Stimulated activated CD8-positive, alpha-beta memory T cell treated with anti-CD3 and anti-CD28 coated beads, Interleukin-7, amount 100 ng/mL, for 1 hour (primary cell): ENCODE measurements at places on chromosomes 5 and 9.

GRCh38 chr9:76557674-76558225 lies 98.8 kb downstream of the GCNT1 start:
- no peak for DNase-seq

- DNase-seq, result no peak
Measured at GRCh38 chr9:127801955-127802575, 617 bp upstream of the FPGS start.

GRCh38 chr9:114474425-114474824 lies 30.8 kb downstream of the WHRN start:
- no peak for DNase-seq

DNA sequence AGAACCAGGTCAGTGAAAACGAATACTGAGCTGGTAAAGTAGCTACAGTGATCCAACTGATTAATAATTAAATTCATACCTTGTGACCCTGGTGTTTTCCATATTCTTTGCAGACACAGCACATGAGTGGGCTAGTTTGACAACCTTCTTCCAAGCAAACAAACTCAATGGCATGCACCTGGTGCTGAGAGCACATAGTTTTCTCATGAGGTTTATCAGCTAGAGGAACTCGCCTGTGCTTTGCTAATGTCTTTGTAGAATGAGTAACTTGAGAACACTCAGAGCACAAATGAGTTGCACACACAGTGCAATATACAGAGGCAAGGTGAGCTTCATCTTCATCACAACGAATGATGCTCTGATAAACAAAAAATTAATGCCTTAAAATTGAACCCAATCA lies 12.6 kb downstream of the TRIM23 start:
- no peak for DNase-seq

DNA sequence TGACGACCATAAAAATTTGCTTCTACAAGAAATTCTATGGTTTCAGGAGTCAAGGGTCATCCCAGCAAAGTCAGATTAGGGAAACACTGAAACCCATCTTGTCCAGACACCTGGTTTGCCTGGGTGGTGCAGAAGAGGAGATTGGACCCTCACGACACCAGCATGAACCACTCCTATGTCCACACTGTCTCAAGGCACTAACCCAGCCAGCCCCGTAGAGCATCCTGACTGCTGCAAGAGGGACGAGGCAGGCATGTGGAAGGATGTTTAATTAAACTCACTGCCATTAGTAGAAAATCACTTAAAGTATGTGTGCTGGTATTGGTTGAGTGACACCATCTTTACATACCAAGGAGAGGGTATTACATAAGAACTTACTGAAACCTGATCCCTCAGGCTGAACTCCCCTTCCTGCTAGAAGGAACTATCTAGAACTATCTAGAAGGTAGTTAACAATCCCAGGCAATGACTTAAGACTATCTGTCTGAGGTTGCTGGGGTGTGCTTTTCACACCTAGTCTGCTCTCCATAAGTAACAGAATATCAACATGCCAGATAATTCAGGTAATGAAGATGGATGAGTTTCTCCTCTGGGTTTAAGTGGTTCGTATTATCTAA lies 93.6 kb downstream of the SEMA6A start:
- no peak for DNase-seq

DNA sequence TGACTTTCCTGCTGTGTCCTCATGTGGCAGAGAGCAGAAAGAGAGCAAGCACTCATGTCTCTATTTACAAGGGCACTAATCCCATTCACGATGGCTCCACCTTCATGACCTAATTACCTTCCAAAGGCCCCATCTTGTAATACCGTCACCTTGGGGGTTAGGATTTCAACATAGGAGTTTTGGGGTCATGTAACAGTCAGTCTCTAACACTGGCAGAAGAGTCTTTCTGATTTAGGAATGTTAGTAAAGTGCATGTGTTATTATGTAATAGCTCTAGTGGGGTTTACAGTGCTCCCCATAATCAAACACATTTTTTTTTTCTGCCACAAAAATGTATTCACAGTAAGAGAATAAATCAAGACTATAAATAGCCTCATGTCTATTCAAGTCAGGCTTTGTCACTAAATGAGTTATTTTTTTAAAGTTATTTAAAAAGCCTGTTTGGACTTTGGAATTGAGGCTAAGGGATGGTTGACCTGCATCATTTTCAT lies 19.1 kb downstream of the GALNT10 start:
- DNase-seq, result no peak

GRCh38 chr9:96505316-96505991 lies 55.5 kb downstream of the HABP4 start:
- no peak for DNase-seq

- no peak for DNase-seq
Measured at GRCh38 chr9:131734781-131735180, 5.1 kb downstream of the RAPGEF1 start.

DNA sequence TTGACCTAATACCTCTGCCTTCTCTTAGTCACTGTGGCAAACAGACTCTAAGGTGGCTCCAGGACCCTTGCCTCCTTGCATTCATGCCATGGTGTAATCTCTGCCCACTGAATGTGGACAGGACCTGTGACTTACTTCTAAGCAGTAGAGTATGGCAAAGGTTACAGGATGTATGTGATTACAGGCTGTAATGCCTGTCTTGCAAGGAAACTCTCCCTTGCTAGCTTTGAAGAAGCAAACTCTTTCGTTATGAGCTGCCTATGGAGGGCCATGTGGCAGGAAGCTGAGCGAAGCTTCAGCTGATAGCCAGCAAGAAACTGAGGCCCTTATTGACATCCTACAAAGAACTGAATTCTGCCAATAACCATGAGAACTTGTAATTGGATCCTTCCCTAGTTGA lies 103.3 kb upstream of the HMHB1 start:
- no peak for DNase-seq

GRCh38 chr9:89815061-89815902 lies 210.5 kb downstream of the GADD45G start:
- no peak for DNase-seq

- no peak for DNase-seq
Measured at GRCh38 chr9:249025-249424, 34.4 kb downstream of the DOCK8 start.

GRCh38 chr9:34759432-34760134 lies 49.6 kb upstream of the CCL21 start:
- DNase-seq, result no peak

DNA sequence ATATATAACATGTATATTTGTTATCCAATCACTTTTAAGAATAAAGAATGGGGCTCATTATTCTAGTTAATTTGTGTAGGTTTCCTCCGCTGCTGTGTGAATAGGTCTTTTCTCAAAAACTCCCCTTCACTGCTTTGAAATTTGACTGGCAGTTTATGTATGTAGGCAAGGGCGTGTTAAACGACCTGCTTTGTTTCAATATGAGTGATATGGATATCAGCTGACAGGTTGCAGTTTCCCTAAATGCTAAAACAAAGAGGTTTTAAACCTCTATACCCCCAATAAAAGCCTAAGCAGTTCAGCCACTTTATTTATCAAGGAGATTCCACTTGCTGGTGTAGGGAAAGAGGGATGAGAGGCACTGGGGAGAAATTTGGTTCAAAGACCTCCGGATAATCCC lies 159.6 kb downstream of the TMEM167A start:
- no peak for DNase-seq

- no peak for DNase-seq
Measured at GRCh38 chr5:120052916-120053828, 410.9 kb upstream of the PRR16 start.

DNA sequence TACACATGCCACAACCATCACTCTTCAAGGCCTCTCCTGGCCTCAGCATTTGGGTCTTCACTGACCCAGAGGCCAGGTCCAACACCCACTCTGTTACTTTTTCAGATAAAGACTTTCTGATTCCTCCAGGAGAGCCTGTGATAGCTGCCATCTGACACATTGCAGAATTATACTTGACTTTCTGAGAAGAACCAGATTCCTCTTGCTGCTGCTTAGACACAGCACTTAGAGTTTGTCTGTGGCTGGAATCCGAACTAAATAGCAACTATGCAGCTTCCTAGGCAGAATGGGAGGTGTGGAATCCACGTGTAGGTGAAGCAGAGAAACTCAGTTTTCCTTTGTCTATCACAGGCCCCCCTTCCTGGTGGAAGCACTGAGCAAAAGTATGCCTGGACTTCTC lies 344.7 kb upstream of the SLC30A5 start:
- DNase-seq, result no peak

DNA sequence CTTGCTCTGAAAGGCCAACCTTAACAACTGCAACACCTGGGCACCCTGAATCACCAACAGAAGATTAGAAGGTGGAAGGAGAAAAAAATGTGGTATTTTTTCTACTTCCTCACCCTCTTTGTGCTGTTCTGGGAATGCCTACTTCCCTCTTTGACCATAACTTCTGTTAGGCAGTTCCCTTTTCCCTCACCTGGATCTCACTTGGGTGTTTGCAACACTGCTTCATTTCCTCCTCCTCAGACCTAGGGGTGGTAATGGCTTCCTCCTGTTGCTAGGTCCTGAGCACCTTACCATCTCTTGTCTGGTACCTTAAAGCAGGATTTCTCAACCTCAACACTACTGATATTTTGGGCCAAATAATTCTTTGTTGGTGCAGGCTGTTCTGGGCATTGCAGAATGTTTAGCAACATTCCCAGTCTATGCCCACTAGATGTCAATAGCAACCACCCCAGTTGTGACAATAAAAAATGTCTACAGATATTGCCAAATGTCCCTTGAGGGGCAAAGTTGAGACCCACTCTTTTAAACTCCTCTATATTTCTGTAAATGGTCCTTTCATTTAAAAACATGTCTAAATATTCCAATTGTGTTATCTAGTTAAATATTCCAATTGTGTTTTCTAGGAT lies 300.0 kb upstream of the VLDLR start:
- DNase-seq, result no peak

DNA sequence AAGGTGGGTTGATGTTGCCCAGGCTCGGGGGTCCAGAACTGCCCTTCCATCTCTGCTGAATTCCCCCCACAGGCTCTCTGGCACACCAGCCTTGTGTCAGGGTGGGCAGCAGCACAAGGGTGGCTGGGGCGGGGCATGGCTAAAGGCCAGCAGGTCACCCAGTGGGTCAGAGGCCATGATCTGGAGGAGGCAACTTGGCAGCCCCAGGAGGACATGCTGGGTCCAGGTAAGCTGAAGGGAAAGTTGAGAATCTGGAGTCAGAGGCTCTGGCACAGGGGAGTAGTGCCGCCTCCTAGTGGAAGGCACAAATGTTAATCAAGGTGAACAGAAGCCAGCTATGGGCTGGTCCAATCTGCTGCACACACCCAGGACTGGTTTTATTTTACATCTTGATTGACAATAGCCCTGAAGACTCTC lies 6.2 kb downstream of the TMEM8B start:
- DNase-seq, result no peak

DNA sequence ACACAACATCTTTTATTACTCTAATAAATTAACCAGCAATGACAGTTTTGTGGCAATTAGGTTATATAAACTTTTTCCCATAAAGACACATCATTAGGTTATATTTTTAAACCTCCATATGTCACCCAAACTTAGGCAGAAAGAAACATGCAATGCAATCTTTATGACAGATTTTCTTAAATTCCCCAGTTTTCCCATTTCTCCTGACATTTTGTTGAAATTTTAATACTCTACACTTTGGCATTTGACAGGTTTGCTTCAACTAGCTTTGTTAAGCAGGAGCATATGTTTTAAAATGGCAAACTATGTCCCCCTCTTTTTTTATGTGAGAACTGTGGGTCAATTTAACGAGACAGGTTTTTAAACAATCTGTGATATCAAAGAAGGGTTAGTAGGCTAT lies 155.5 kb downstream of the GABRB2 start:
- DNase-seq, result no peak

GRCh38 chr9:35258660-35259474 lies 97.1 kb downstream of the UNC13B start:
- no peak for DNase-seq

GRCh38 chr9:127154390-127155191 lies 32.2 kb upstream of the ANGPTL2 start:
- no peak for DNase-seq

- no peak for DNase-seq
Measured at GRCh38 chr5:6744841-6745705, 31.8 kb downstream of the TENT4A start.

GRCh38 chr9:18492612-18493011 lies 18.7 kb downstream of the ADAMTSL1 start:
- DNase-seq, result no peak

DNA sequence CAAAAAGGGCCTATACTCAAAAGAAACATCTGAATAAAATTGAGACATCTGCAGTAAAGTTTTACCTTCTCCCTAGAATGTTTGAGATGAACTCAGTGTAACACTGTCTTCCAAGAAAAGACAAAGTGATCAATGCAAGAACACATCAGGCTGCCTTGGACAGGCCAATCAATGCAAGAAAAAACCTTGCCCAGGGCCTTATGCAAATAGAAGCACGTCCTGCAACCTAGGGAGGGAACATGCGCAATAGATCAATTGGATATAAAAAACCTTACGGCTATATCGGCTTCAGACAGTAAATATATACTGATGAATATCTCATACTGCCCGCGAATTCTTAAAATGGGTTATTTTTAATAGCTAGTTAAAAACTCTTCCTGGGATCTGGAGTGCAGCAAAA lies 66.4 kb upstream of the POU5F2 start:
- DNase-seq, result no peak

GRCh38 chr5:6395102-6395445 lies 16.7 kb upstream of the MED10 start:
- DNase-seq, result no peak

DNA sequence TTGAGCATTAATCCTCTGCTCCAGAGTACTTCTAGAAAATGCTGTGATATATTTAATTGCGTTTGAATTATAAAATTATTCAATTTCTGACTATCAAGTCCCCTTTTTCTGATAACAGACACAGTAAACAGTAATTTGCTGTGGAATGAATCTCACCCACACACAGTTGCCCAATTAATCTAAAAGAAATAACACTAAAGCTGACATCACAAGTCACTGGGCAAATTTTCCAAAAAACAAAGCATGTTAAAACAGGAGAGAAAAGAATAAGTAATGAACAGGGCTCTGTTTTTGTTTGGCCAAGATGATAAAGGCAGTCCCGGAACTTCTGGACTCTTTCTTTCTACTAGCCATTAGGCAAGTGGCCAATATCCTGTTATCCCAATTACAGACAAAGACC lies 56.5 kb downstream of the SLC27A6 start:
- no peak for DNase-seq

GRCh38 chr5:158874343-158874742 lies 225.4 kb downstream of the EBF1 start:
- DNase-seq, result no peak

GRCh38 chr9:98856982-98857381 lies 49.5 kb downstream of the GALNT12 start:
- DNase-seq, result no peak
